Activated T-helper 1 cell treated with anti-CD3 and anti-CD28 coated beads, Interleukin-2, amount 50 U/mL, for 16 hours (primary cell): ENCODE measurements at places on chromosomes 7 and 10.

DNA sequence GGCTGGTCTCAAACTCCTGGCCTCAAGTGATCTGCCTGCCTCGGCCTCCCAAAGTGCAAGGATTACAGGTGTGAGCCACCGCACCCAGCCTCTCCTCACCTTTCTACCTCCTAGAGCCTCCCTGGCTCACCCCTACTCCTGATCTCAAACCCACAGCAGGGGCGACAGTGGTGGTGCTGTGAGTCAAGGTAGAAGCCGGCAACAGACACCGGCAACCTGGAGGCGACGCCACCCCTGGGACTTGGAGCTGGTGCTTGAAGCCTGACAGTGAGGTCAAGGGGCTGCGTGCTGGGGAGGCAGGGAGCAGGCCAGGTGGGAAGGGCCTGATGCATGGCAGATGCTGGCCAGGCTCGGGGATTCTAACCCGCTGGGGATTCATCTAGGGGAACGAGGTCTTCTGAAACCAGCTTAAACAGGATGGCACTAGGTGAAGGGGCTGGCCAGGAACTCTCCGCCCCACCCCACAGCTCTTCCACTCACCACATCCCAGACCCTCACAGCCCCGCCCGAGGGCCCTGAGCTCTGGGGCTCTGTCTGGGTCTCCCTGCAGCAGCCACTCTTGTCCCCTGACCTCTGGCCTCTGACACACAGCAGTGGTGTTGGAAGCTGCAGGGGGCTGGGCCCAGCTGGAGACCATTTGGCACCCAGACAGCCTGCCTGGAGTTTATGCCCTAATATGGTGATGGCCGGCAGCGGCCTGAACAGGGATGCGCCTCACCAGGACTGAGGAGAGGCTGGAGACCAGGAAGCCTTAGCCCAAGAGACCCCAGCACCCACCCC, 16.4 kb downstream of the KCNH2 start:
- DNase-seq = no peak

DNA sequence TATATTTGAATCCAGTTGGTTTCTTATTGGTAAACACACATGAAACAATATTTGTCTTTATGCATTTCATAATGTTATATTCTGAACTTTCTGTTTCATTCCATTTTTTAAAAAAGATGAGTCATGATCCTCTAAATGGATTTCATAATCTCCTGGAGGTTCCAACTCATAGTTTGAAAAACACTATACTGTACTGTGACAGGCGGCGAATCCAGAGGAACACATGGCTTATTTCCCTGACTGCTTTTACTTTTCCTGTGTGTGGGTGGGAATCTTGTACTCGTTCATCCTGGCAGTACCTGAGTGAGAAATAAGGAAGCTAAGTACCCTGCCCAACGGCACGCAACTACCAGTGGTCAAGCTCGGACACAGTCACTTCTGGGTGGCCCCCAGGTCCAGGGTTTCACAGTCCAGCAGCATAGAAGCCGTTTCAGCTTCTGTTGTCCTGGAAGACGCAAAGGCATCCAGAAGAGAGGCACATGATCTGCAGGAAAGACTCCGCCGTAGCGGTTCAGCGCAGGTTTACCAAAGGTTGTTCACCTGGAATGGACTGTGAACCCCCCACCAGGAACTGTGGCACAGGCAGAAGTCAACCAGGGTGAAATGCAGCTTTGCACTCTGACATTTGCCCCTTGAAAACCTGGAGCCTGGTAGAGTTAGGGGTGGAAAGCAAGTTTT, 117.7 kb downstream of the CCNY start:
- DNase-seq = no peak

DNA sequence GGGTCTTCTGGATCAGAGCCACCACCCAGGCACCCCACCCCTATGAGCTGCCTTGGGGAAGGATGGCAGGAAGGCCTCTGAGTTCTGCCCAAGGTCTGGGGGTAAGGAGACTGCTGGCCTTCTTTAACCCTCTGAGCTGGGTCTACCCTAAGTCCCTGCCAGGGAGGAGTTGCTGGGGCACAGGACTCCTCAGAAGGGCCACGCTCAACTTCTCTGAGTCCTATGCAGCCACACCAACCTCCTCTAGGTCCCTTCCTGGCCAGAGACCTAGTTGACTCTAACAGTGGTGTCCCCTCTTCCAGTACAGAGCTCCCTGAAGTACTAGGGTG, 2.6 kb upstream of the NEURL1 start:
- DNase-seq = no peak

DNA sequence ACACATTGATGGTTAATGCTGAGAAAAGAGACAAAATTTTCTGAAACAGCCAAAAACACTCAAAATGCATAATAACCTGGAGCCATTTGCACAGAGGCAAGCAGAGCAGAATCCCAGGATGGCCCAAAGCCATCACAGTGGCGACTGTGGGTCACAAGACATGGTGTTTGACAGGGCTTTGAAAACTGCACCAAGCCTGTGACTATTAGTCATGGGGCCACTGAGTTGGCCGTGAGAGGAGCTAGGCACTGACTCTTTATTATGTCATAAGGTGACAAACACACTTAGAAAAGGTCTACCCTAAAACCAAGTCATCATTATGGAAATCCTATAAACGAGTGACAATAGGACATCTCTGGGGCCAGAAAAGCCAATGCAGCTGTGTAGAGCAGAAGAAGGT, 23.9 kb downstream of the DRGX start:
- no peak for DNase-seq

DNA sequence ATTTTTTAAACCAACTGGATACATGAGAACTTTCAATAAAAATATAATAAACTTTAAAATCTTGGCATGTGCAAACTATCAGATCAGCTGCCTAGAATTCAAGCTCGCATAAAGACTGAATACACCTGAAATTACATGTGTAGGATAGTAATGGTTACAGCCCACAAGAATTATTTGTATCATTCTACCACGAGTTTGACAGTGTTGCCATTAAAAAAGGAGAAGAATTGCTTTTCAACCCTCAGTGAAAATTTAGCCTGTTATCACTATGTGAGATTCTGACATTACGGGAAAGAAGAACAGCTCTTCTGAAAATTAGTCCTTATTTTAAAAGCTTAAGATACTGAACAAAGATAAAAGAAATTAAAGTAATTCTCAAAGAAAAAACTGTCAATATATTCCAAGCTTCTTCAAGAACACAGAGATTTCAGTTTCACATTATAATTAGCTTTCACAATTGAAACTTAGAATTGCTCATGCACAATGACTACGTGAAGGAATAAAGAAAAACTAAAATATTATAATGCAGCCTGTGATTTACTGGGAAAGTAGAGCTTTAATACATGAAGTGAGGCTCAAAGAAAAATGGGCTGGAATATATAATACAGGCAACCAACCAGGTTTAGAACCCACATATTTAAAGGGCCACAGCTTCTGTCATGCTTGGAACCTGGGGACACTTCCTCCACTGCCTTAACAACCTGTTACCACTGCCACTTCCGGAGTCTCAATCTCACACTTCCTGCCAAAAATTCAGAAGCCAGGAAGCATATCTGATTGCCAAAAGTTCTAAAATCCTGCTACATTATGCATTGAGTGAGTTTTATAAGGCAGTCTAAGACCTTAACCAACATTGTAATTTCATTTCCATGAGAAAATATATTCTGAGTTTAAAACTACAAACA, 23.2 kb downstream of the TPK1 start:
- peak; percentile 15 for DNase-seq

- DNase-seq = no peak
Observed at GRCh38 chr7:39102234-39102633, 124.5 kb downstream of the POU6F2 start.

- DNase-seq = no peak
Observed at GRCh38 chr7:49513911-49514310, 259.5 kb upstream of the VWC2 start.
